T-helper 2 cell treated with Interferon-gamma antibody and Interleukin-4, amounts not matched to agents 5 μg/mL and 100 μg/mL, for 36 hours (primary cell): ENCODE measurements at places on chromosomes 1 and 21.

GRCh38 chr1:145946477-145946986 lies 11.3 kb downstream of the LIX1L start:
- DNase-seq: no peak

- DNase-seq: no peak
Observed at GRCh38 chr1:23646091-23646490, 45.5 kb upstream of the RPL11 start.

DNA sequence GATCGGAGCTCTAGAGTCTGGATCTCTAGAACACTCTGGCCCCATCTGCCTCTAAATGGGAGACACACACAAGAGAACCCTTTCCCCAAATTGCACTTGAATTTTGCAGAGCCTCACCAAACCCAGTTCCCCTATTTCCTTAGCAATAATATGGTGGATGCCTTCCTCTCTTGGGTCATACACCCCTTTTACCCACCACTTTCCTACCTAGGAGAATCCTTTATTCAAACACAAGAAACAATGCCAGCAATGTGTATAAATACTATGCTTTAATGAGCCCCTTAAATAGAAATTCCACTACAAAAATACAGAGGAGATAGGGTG lies 760 bp upstream of the SF3B4 start:
- no peak for DNase-seq

DNA sequence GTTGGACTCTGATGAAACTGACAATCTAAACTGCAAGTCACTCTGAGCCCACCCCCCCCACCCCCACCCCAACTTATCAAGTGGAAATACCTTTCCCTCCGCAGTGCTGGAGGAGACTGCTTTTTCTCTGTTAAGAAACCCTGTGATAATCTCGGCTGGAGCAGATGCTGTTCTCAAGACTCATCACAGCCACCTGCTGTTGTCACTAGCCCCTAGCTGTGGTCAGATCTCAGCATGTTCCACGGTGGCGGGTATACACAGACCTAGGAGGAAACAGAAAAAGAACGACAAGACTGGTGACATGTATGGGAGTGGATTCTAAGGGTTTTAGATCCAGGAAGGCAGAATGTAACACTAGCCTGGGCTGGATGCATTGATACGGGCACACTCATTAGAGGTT lies 2.3 kb downstream of the ACTL8 start:
- no peak for DNase-seq

DNA sequence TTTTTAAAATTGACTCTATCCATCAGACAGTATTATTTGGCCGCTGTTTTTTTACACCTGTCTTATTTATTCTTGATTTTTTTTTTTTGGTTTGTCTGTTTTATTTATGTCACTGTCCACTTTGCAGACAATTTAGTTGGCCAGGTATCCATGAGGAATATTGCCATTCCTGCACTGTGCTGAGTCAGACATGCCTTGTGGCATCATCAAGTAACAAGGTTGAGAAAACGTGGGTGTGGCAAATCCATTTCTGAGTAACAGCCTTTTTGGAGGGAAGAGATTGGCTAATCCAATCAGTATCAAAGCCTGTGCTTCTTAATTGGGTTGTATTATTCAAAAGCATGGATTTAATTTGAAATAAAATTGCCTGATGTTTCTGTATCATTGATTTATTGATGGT lies 463.1 kb downstream of the USP25 start:
- DNase-seq: no peak

GRCh38 chr1:63662841-63663240 lies 69.6 kb downstream of the PGM1 start:
- no peak for DNase-seq

- no peak for DNase-seq
Observed at GRCh38 chr1:18352636-18353265, 128.0 kb upstream of the KLHDC7A start.

DNA sequence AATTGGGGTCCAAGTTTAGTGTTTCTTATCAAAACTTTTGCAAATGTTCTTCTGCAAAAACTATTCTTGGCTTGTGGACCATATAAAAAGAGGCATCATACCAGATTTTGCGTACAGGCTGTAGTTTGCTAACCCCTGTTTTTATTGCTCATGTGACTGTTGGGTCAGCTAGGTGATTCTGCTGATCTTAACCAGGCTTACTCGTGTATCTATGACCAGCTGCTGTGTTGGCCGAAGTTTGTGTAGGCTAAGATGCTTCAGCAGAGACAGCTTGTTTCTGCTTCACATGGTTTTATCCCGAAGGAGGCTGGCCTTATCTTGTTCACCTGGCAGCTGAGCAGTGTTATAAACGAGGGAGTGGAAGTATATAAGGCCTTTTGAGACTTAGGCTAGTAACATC lies 38.2 kb downstream of the POU2F1 start:
- DNase-seq: no peak

- no peak for DNase-seq
Observed at GRCh38 chr1:147897029-147897752, 5.4 kb upstream of the GJA8 start.
